ENCODE measurements at places on chromosomes 11 and 22.

- DNase-seq: no peak
Observed at GRCh38 chr11:26830757-26831156, 108.9 kb upstream of the SLC5A12 start.

- no peak for DNase-seq
Observed at GRCh38 chr22:48372390-48372789, 1455.3 kb downstream of the BRD1 start.

- DNase-seq: no peak
Observed at GRCh38 chr11:126246636-126247035, 22.1 kb downstream of the SRPRA start.

- no peak for DNase-seq
Observed at GRCh38 chr11:118079491-118079890, 2.6 kb downstream of the TMPRSS4 start.
